Activated CD4-positive, alpha-beta T cell treated with anti-CD3 and anti-CD28 coated beads, Interleukin-2, amount 10 ng/mL, durations not matched to agents 7 days and 5 days (primary cell): ENCODE measurements at places on chromosomes 5 and 9. TPM values are rescaled to one million over a fixed set of nuclear protein-coding genes. Genes with fewer than 3 reads are reported as not detected.

- H3K4me1 ChIP-seq = peaks cover 67% of the 10 kb centered on the region
- H3K27me3 ChIP-seq = peaks cover 59% of the 10 kb centered on the region
- peak; percentile 85 for DNase-seq
- peak within 1 kb of the TSS; percentile 94 for H3K4me3 ChIP-seq
- H3K36me3 ChIP-seq = peaks cover 4% of the 10 kb centered on the region
These were observed at the start of gene NR4A3 for GRCh38 chr9:99821396-99822108. Gene NR4A3 (plus strand): TSS chr9:99821885. CDS start chr9:99828043, 6,158 bp downstream.

- peaks cover 27% of the 10 kb centered on the region for H3K4me1 ChIP-seq
- H3K27me3 ChIP-seq = no peaks in the 10 kb centered on the region
- H3K36me3 ChIP-seq = no peaks in the 10 kb centered on the region
- H3K4me3 ChIP-seq = no peak overlapping the region
These were observed 26.7 kb downstream of the SH3TC2 start for GRCh38 chr5:149036168-149036567.

- no peak overlapping the region for H3K27ac ChIP-seq
- DNase-seq = peak; percentile 48
- H3K4me1 ChIP-seq = no peaks in the 10 kb centered on the region
These were observed 50.8 kb downstream of the ALDH7A1 start for GRCh38 chr5:126544087-126544740.

GRCh38 chr5:171710451-171711024, 75.1 kb upstream of the SMIM23 start:
- no peaks in the 10 kb centered on the region for H3K4me1 ChIP-seq
- DNase-seq = no peak

- H3K4me3 ChIP-seq = no peak overlapping the region
- DNase-seq = no peak
- no peak overlapping the region for H3K27ac ChIP-seq
- H3K36me3 ChIP-seq = no peaks in the 10 kb centered on the region
These were observed 28.7 kb downstream of the BICD2 start for GRCh38 chr9:92735636-92736562.

The SPATA31D4 gene
- not detected for total RNA-seq

The B4GALT1 gene
- 42.4 TPM for total RNA-seq

The VCAN gene
- total RNA-seq = 0.27 TPM

The PHF24 gene
- total RNA-seq = not detected

The LYRM7 gene
- total RNA-seq = 12.0 TPM

The BARHL1 gene
- total RNA-seq = not detected

The SVEP1 gene
- not detected for total RNA-seq

The IFNK gene
- total RNA-seq = not detected
